ENCODE measurements at places on chromosomes 16 and 17.

- DNase-seq = no peak
These were observed 64.6 kb downstream of the NKD1 start for GRCh38 chr16:50612849-50613198.

GRCh38 chr16:67924140-67924906, 7.3 kb downstream of the CTRL start:
- DNase-seq = no peak

GRCh38 chr17:76612465-76612864, 26.8 kb upstream of the ST6GALNAC2 start:
- DNase-seq = no peak

- DNase-seq = no peak
These were observed 22.4 kb upstream of the HERPUD1 start for GRCh38 chr16:56909527-56909979.

GRCh38 chr17:39704821-39705551, 5.1 kb downstream of the ERBB2 start:
- DNase-seq = no peak

GRCh38 chr17:31584438-31585279, 193.2 kb downstream of the RAB11FIP4 start:
- DNase-seq = no peak

DNA sequence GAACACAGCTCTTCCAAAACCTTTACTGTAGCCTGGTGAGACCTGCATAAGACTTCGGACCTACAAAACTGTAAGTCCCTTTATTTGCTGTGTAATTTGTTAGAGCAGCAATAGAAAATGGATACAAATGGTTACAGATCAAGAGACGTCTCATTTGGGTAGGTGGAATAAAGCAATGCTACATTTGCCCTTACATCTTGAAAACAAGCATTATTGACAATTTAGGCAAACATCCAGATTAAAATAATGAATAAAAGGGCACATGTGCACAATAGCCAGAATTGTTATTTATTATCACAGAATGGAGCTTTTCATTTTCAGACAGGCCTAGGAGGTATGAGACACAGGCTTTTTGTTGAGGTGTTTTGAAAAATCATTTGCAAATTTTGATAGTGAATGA, 222.2 kb upstream of the CPHXL start:
- no peak for DNase-seq

- no peak for DNase-seq
These were observed 249.6 kb upstream of the AXIN2 start for GRCh38 chr17:65811043-65811442.

GRCh38 chr17:42182927-42183734, 2.1 kb downstream of the HCRT start:
- no peak for DNase-seq

GRCh38 chr16:58518083-58518979, 3.0 kb downstream of the SETD6 start:
- no peak for DNase-seq

DNA sequence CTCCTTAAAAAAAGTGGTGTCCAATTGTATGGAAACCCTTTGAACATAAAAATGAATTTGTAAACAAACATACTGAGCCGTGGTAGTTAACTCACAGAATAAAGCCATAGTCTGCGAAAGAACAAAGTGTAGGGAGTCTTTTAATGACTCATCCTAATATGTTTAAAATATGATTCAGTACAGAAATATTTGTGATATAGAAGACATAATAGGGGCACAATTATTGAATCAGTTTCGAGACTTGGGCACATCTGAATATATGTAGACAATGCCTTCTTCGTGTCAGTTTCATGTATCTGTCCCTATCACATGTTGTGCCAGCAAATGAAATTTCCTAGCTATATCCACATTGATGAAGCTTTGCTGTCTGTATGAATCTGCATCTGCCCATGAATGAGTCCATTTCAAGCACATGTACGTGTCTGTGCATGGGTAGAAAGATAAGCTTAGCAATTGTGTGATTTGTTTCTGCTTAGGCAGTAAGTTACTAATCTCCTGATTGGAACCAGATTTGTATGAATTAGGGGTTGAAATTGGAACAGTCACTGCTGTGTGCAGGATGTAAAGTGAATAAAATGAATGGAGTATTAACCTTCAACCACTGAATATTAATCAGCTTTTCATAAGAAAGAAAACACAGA, 112.5 kb upstream of the SOX9 start:
- DNase-seq = no peak

DNA sequence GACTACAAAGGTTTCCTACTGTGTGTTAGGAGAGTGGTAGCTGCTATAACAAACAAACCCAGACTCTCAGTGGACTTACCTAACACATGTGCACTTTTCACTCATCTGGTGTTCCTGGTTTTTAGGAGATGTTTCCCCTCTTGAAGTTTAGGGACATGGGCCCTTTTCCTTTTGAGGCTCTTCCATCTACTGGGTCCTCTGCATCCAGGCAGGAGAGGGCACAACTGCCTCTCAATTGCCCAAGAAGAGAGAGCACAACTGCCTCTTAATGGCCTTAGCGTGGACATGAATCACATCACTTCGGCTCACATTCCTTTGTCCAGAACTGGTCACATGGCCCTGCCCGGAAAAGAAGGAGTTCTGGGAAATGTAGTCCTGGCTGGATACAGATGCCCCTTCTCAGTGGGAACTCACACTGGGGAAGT, 9.8 kb upstream of the TNRC6C start:
- no peak for DNase-seq

GRCh38 chr17:39946551-39947330, 16.1 kb upstream of the GSDMA start:
- no peak for DNase-seq

DNA sequence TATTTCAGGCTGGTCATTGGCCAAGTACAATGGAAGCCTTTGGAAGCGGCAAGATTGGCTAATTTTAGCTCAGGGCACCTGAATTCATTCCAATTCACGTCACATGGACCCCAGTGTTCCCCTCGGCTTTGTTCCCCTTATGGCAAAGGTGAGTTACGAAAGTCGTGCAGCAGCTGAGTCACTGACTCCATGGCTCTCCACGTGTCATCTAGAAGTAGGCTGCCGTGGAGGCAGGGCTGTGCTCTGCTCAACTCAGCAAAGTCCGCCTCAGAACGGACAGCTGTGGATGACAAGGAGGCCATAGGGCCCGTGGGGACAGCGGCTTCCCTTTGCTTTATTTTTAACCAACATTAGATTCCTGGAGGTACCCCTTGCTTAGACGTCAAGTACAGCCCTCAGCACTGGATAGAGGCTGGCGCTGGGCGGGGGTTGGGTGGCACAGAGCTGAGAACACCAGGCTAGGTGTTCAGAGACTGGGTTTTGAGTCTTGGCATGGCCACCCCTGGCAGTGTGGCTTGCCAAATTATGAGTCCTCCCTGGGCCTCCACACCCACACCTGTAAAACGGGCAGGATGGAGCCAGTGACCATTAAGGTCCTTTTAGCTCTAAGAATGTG, 23.6 kb downstream of the ADAD2 start:
- DNase-seq = no peak

- DNase-seq = no peak
These were observed 27.5 kb downstream of the NLRC5 start for GRCh38 chr16:57016831-57017230.

DNA sequence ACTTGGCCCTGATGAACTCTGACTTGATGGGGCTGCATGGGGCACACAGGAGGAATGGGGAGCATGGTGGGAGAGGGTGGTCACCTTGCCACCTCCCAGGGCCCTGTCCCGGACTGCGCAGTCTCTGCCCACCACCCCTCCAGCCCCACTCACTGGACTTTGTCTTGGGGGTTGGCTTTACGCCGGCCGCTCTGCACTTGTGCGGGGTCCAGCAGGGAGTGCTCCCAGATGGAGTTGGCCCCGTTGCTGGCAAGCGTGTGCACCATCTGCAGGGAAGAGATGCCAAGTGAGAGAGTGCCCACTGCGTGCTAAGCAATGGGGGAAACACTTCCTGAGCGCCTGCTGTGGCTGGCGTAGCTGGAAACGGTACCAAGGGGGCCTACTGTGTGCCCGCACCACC, 6.7 kb downstream of the GIT1 start:
- DNase-seq = no peak

GRCh38 chr17:56298846-56299245, 145.6 kb downstream of the ANKFN1 start:
- DNase-seq = no peak

DNA sequence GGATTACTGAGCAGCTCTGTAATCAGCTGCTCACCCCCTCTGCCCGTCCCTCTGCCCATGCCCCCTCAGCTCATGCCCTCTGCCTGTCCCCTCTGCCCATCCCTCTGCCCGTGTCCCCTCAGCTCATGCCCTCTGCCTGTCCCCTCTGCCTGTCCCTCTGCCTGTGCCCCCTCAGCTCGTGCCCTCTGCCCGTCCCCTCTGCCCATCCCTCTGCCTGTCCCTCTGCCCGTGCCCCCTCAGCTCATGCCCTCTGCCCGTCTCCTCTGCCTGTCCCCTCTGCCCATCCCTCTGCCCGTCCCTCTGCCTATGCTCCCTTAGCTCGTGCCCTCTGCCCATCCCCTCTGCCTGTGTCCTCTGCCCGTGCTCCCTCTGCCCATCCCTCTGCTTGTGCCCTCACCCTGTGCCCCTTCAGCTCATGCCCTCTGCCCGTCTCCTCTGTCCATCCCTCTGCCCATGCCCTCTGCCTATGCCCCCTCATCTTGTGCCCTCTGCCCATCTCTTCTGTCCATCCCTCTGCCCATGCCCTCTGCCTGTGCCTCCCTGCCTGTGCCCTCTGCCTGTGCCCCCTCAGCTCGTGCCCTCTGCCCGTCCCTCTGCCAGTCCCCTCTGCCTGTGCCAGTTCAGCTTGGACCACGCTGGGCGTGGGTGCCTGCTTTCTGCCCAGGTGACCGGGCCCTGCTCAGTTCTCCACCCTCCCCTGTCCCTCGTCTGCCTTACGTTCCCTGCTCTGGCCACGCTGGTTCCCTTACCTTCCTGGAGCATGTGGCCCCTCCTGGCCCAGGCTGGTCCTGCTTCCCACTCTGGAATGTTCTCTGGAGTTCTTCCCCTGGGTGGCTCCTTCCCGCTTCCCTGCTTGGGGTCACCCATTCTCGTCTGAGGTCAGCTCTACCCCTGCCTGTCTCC, 97.6 kb downstream of the NPIPB11 start:
- DNase-seq = no peak

DNA sequence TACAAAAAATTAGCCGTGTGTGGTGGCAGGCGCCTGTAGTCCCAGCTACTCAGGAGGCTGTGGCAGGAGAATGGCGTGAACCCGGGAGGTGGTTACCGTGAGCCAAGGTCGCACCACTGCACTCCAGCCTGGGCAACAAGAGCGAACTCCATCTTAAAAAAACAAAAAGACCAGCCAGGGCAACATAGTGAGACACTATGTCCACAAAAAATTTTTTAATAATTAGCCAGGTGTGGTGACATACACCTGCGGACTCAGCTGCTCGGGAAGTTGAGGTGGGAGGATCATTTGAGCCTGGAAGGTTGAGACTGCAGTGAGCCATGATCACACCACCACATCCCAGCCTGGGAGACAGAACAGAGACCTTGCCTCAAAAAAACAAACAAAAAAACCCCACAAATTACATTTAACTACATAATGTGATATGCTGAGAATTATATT, 29.1 kb downstream of the FANCA start:
- no peak for DNase-seq

DNA sequence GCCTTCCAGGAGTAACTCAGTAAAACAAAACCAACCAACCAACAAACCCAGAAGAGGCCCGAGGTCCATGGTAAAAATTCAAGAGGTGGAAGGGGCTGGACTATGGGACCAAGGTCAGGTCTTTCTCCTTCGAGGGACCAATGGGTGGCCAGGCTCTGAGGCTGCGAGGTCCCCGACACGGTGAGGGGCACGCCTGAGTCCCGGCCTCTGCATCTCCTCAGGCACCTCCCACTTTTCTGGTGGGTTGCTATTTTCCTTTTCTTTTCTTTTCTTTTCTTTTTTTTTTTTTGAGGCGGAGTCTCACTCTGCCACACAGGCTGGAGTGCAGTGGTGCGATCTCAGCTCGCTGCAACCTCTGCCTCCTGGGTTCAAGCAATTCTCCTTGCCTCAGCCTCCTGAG, 18.0 kb downstream of the CD7 start:
- no peak for DNase-seq

- DNase-seq = no peak
These were observed 231.0 kb upstream of the EEF2KMT start for GRCh38 chr16:5328546-5328945.

- no peak for DNase-seq
These were observed at the start of gene RNF157 for GRCh38 chr17:76240461-76241203. Gene RNF157, minus strand, starts transcription at chr17:76240493. Its CDS starts 253 bp downstream, at chr17:76240240.

DNA sequence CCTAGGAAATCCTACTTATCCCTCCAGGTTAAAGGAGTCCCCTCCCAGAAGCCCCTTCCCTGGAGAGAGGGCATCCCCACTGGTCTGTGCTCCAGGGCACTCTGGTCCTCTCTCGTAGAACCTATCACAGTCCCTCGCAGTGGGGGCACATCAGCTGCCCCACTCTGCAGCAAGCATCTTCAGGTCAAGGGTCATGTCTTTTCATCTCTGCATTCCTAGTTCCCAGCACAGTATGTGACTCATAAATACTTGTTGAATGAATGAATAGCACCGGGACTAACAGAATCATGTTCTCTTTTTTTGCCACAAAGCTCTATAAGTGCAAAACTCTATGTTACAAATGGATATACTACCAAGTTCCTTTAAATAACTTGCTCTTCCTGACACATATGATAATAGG, 36.0 kb downstream of the RNF157 start:
- peak; percentile 36 for DNase-seq

GRCh38 chr16:1407753-1408152, 6.8 kb downstream of the UNKL start:
- no peak for DNase-seq

- DNase-seq = no peak
These were observed 2.5 kb upstream of the HEATR9 start for GRCh38 chr17:35870906-35871819.

- DNase-seq = no peak
These were observed 224.9 kb downstream of the SEC14L1 start for GRCh38 chr17:77365584-77366186.

GRCh38 chr16:58419241-58419990, 27.1 kb downstream of the GINS3 start:
- DNase-seq = no peak

GRCh38 chr17:38601539-38602351, 4.0 kb downstream of the SRCIN1 start:
- DNase-seq = no peak

DNA sequence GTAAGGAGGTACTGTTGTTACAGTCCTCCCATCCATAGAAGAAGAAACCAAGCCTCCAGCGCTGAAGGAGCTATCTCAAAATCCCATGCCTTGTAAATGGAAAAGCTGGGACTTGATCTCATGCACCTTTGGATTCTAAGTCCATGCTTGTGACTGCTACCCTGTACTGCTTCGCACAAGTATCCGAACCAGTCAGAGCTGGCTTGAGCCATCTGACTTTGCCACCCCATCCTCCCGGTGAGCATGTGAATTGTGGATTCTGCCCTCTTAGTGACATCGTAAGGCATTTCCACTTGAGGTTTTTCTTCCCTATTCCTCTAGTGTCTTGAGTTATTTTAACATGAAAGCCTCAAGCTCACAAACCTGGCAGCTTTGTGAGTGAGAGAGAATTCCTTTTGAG, 15.3 kb downstream of the MYOCD start:
- no peak for DNase-seq

DNA sequence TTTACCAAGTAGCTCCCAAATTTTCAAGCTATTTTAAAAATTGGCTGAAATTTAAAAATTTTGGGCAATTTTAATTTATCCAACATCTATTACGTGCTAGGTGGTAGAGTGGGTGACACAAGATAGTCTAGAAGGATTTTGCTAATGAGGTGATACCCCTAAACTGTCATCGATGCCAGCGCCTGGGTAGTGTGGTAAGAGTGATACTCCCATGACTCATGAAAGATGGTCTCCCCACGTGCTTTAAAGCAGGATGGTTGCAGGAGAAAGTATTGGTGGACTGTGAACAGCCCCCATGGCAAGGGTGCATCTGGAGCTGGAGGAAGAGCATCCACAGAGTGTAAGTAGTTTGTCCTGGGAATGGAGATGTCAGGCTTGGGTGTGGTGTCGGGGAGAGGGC, 77.8 kb downstream of the WWOX start:
- DNase-seq = no peak
